Fibroblast of skin of back (primary cell): ENCODE measurements at places on chromosomes 2 and 18.

GRCh38 chr2:71154798-71155197 lies 24.4 kb downstream of the MPHOSPH10 start:
- DNase-seq, result no peak

- DNase-seq, result peak; percentile 26
Observed at GRCh38 chr2:168210216-168210894, 37.0 kb downstream of the STK39 start.

DNA sequence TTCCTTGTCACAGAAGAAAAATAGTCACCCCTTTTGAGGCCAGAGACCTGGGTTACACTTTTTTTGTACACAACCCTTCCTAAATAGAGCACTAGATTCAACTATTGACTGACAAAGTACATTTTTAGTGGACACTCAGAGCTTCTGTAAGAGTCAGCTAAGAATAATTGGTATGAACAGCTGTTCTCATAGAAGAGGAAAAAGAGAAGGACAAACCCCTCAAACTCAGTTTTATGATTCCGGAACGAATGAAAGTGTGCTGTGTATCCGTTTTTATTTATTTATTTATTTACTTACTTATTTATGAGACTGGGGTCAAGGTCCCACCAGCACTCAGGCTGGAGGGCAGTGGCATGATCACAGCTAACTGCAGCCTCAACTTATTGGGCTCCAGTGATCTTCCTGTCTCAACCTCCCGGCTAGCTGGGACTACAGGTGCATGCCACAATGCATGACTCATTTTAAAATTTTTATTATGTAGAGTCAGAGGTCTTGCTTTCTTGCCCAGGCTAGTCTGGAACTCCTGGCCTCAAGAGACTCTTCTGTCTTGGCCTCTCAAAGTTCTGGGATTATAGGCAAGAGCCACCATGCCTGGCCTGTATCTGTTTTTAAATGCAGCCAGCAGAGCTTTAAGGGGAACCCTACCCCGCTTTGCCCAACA lies 36.0 kb upstream of the FZD5 start:
- peak; percentile 29 for DNase-seq

GRCh38 chr2:12949406-12949805 lies 232.7 kb downstream of the TRIB2 start:
- DNase-seq, result no peak

DNA sequence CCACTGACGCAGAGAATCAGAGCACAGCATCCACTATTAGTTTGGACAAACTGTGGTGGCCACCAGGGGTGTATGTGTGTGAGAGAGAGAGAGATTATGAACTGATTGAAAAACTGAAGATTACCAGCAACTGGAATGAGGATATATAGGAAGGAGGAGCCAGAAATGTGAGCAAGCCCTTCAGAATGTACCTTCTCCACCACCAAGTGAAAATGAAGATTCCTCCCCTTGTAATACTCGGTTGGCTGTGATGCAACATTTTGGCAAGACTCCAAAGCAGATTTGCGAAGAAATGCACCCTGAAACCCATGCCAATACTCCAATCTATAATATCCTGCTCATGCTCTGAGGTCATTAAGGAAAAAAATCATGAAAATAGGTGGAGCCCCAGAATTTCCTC lies 121.2 kb upstream of the SLC35G4 start:
- peak; percentile 55 for DNase-seq

DNA sequence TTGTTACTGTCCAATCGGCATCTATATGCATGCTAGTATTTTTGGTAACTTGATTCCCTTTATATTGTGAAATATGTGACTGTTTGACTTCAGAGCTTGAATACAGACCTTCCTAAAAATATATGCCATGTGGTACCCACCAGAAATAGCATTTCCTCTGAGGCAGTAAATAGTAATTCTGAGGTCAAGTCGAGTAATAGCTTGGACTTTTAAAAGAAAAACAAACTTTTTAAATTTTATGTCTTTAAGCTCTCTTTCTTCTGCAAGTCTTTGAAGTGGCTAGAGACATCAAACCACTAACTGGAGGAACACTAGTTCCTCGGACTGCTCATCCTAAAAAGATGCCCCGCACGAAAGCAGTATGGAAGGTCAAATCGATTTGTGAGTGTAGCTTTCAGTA lies 396.8 kb upstream of the SLC14A2 start:
- no peak for DNase-seq

DNA sequence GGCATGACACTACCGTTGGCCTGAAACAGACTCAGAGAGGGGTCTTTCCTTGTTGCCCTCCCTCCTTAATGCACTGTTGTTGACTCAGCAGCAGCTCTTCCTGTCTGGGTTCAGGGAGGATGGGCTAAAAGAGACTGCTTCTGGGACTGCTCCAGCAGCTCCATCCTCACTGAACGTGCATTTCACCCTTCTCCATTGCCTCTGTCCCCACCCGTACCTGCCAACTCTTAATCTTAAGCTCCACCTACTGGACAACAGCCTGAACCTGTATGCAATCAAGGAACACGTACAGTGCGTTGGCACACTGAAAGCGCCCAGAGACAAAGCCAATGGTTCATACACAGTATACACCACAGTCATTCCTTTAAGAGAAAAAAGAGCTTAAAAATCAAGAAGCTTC lies 230.8 kb upstream of the RAB6C start:
- no peak for DNase-seq

DNA sequence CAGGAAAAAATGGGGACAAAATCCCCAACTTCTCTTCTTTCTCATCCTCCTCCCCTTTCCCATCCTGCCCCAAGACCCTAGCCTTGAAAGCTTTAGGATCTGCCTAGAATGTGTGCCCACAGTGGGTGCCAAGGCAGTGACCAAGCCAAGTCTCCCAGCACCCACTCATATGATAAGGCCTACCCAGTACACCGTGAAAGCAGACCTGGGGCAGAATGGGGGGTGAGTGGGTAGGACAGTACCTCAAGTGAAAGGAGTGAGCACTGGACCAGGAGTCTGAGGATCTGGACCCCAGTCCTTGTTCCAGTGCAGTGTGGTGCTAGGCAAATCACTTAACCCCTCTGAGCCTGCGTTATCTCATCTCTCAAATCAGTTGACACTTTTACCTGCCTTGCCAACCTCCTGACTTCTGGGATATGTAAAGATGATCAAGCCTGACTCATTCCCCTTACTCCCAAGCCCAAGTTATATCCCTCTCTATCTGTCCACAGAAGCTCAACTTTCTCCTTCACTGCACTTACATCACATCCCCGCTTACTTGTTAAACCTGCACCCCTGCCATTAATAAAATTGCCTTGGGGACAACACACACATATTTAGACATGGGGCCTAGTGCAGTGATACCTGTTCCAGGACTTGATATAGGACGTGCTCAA lies 109.7 kb downstream of the ATL2 start:
- DNase-seq, result no peak

- peak; percentile 5 for DNase-seq
Observed at GRCh38 chr2:182435754-182436153, 8.9 kb upstream of the PDE1A start.

- peak; percentile 47 for DNase-seq
Observed at GRCh38 chr2:6865346-6866274, at the start of gene CMPK2. Gene CMPK2 (minus strand): TSS chr2:6865907. CDS start chr2:6865696, 211 bp downstream.

GRCh38 chr2:239874636-239875356 lies 150.3 kb downstream of the NDUFA10 start:
- DNase-seq, result no peak

GRCh38 chr2:5021136-5021535 lies 671.0 kb upstream of the SOX11 start:
- DNase-seq, result no peak

DNA sequence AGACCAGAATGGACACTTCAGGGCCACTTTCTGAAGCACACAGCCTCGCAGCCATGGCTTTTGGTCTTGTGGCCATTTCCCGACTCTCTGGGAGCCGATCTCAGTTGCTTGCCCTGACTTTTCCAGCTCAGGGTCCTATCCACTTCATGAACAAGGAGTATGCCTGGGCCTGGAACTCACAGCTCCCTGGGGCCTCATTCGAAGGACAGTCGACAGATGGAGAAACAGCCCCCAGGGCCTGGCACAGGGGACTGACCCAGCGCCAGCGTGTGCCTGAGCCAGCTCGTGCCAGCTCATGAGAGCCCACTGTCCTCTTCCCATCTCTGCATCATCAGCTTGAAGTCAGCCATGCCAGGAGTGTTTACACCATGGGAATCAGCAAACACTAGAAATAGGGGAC lies 134.6 kb upstream of the GPC1 start:
- no peak for DNase-seq

- no peak for DNase-seq
Observed at GRCh38 chr2:217875138-217875537, 127.7 kb downstream of the TNS1 start.

DNA sequence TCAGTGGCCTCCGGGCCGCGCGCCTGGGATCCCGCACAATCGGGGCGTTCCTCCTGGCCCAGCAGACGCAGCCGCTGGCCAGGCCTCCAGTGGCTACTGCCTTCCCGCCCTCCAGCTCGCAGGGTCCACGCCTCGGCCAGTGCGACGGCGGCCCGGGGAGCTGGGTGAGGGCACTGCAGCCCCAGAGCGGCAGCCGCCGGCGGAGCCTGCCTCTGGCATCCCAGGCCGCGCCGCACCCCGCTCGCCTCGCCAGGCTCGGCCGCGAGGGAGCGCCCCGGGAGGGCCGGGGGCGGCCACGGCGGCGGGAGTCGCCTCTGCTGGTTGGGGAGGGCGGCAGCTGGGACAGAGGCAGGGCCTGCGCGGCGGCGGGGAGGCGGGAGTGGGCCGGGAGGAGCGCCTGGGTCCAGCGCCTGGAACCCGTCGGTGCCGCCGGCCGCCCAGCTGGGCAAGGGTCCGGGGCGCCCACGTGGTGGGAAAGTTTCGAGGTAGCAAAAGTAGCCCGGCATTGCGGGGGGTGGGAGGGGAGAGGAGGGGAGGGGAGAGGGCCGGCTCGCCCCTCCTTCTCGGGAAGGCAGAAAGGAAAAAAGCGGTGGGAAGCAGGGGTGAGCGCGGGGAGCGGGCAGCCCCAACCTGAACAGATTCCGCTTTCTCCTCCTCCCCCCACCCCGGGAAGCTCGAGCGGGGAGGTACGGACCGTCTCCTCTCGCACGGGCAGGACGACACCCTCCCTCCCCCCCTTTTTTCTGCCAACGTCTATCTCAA lies 1.5 kb upstream of the INHBB start:
- peak; percentile 38 for DNase-seq

- DNase-seq, result no peak
Observed at GRCh38 chr2:202542142-202542541, 92.6 kb upstream of the FAM117B start.

- peak; percentile 84 for DNase-seq
Observed at GRCh38 chr2:133362061-133362476, 206.2 kb downstream of the NCKAP5 start.

DNA sequence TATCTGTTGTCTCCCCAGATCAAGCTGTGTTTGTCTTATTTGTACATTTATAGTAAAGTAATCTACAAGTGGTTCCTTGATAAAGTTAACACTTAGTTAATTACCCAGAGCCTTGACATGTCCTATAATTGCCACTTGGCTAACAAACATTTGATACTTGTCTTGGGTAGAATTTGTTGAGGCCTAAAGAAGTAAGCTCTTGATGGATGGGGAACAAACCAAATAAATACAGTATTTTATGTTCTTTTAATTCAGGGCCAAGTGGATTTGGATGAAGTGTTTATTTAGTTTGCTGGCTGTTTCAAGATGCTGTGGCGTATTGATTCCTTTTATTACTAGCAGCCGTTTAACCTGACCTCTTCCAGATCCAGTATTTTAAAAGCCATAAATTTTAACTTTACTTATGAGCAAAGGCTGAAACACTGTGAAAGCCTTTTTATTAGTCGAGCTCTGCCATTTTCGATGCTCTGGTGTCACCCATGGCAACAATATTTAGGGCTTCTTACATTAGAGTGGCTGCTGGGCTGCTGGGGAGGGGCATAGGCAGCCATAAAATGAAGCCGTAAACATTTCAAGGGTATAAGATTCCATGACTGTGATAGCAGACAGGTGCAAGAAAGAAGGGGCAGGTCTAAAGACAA lies 401.6 kb upstream of the NRP2 start:
- no peak for DNase-seq

DNA sequence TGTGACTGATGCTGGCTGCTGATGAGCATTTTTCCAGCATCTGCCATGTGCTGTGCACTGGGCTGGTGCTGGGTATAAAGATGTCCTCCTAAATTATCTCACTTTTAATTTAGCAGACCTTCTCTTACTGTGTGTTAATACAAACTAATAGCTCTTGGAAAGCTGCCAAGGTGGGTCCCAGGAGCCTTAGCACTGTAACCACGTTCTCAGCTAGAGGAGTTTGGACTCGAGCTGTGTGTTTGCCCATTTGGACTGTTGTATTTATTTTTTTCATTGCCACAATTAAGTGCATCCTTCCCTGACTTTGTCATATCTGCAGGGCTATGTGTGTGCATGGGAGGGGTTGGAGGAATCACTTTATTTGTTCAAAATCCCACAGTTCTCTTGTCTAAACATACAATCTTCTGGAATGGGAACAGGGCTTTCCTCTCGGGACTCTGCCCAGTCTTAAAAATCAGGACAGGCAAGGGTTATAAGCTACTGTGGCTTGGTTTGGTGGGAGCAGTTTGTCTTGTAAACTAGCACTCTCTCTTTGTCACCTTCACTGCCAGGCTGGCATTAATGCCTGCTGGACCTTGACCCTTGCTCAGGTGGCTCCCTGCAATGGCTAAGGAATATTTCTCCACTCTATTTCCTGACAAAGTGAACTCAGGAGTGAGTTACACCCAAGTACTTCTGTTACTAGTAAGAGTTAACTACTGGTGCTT lies 129.7 kb upstream of the MGAT5 start:
- peak; percentile 48 for DNase-seq

DNA sequence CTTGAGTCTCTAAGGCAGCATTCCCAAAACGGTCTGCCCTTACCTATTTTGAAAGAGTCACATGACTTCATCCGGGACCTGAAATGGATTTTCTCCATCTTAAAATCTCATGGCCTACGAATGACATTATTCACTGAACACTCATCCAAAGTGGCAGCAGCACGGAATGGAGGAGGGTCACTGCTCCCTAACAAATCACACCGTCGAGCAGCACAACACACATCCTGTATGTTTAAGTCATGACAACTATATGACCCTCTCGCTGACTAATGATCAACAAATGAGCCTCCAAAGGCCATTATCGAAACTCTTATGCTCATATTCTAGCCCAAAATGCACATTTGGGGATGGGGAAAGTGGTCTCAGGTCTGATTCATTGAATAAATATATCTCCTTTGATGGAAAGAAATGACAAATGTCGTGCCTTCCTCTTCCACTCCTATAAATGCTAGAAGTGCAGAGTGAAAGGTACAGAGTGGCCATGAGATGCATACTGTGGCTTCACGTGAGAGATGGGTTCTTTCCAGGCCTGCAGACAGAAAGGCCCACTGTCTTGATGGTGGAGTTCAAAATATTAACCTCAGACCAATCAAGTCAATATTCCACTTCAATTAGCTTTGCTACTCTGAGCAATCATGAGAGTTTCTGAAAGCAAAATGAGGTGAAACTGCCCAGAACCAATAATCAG lies 70.8 kb downstream of the C2orf76 start:
- no peak for DNase-seq

DNA sequence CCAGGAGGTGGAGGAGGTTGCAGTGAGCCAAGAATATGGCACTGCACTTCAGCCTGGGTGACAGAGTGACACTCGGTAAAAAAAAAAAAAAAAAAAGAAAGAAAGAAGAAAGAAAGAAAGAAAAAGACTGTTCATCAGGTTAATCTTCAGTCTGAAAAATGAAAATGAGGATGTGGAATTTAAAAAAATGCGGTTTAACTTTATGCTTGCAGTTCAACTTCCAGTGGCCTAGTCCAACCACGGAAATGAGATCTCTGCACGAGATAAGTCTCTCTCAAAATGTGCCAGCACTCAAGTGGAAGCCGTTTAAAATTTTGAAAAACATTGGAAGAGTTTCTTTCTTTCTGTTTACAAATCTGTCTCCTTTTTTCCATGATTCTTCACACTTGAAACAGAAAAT lies 112.1 kb downstream of the DOCK10 start:
- DNase-seq, result no peak
